Pancreas (tissue), 10 donors: ENCODE measurements at places on chromosomes 3 and 15.
A peak's percentile ranks its signal among the peaks of the same experiment; 100 is the strongest.

GRCh38 chr3:15711281-15711680, 86.5 kb downstream of the ANKRD28 start:
- DNase-seq = no peak

- DNase-seq = no peak
Observed at GRCh38 chr3:130897316-130897715, 3.4 kb downstream of the ATP2C1 start.

DNA sequence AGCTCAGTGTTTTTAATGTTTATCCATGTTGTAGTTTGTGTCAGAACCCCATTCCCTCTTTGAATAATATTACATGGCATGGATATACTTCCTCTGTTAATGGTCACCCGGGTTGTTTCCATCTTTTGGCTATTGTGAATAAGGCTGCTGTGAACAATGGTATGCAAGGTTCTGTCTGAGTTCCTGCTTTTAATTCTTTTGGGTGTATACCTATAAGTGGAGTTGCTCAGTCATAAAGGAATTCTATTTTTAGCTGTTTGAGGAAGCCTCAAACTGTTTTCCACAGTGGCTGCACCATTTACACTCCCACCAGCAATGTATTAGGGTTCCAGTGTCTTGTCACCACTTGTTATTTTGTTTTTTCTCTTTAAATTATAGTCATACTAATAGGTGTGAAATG, 99.6 kb downstream of the SLC25A26 start:
- no peak for DNase-seq

DNA sequence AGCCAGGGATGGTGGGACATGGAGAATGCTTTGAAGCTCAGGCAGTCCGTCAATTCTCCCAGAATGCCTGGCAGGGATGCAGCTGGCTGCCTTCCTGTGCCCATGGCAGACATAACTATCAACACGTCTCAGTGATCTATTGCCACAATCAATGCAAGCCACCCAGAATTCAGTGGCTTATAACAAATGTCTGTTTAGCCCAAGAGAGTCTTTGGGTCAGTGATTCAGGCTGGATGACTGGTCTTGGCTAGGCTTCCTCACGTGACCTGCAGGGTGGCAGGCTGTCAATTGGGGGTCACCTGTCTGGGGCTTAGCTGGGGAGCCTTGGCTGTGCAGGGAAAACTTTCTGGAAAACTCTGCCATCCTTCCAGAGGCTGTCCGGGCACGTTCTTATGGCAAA, 213.1 kb upstream of the LRRFIP2 start:
- no peak for DNase-seq

- peak; percentile 77 for DNase-seq
Observed at GRCh38 chr15:40274350-40275274, 8.3 kb downstream of the ANKRD63 start.
